Hematopoietic multipotent progenitor cell (in vitro differentiated cells): ENCODE measurements at places on chromosomes 3 and 15.

DNA sequence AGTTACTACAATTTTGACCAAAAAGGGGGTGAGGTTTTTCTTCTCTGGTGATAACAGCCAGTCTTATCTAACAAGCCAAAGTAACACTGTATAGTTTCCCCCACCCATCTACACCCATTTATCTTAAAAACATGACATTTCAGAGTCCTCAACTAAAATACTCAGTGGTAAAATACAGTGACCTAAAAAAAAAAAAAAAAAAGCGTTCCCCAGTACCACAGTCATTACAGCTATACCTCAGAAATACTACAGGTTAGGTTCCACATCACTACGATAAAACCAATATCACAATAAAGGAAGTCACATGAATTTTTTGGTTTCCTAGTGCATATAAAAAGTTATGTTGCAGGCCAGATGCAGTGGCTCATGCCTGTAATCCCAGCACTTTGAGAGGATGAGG is 13.8 kb downstream of the DENND4A start:
- DNase-seq: no peak

DNA sequence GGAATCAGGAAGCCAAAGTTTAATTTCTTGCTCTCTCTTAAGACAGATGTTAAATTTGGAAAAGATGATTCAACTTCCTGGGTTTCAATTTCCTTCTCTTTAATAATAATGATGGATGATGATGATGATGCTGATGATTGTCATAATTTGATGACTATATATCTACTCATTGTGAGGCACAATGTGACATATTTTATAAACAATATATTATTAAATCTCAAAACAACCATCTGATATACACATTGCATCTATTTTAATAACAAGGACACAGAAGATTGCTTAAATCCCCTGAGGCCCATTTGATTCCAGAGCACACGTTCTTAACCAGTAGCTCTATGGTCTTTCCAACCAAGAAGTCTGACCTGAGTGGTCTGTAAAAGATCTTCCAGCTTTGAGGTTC is 124.0 kb downstream of the CNTN6 start:
- DNase-seq: no peak

GRCh38 chr15:27714675-27715074 is 384.4 kb downstream of the OCA2 start:
- DNase-seq: no peak

DNA sequence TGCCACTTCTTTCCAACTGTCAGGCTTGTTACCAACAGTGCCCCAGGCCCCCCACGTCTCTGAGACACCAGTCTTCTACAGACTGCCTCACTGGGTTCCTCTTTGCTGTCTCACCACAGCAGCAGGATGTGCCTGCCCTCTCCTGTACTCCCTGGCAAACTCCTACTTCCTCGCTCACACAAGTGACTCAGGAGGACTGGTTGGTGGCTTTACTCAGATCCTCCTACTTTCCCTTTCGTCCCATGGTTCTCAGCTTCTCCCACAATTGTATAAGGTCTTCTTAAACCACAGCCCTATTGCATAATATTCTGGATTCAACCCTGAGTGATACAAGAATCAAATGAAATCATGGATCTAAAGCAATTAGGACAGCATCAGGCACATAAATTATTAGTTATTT is 246.6 kb upstream of the PROK2 start:
- peak; percentile 72 for DNase-seq

- DNase-seq: no peak
Observed at GRCh38 chr3:71388535-71389120, 194.9 kb downstream of the FOXP1 start.

GRCh38 chr3:178100908-178101307 is 435.3 kb upstream of the KCNMB2 start:
- no peak for DNase-seq

DNA sequence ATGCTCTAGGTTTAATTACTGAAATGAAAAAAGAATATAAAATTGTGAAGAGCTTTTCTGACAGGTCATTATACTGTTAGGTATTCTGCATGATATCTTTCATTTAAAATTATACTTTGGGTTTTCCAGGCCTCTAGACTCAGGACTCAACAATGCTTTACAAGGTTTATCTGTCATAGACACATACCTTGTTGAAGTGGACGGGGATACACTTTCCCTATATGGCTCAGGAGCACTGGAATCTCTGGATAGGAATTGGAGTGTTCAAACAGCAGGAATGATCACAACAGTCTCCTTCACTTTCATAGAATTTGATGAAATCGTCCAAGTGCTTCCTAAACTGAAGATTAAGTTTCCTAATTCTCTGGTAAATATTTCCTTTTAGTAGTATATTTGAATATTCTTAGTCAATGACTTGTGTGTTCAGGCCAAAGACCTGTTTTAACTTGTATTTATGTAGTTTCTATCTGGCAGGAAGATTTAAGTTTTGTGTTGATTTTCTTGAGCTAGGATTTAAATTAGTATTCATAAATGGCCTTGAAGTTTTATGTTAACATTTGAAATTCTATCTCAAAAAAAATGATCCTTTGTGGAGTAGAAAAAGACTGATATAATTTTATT is 106.9 kb upstream of the THSD4 start:
- no peak for DNase-seq

GRCh38 chr3:117523418-117523817 is 813.8 kb downstream of the TUSC7 start:
- no peak for DNase-seq

DNA sequence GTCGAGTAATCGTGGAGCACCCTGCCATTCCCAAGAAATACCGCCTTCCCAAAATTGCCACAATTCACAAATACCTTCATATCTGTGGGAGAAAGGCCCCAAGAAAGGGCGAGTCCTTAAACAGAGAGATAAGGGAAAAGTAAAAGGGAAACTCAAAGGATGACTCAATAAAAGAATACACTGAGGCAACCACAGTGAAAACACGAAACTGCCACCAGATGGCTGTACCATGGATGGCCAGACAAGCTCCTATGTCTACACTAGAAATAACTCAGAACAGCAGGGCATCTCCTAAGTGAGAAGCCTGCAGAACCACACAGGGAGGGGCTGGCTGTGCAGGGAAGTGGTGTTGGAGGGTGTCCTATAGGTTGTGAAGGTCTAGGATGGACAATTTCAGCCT is 25.0 kb downstream of the SRGAP3 start:
- no peak for DNase-seq

- DNase-seq: no peak
Observed at GRCh38 chr15:101105059-101105891, 146.6 kb downstream of the CHSY1 start.

GRCh38 chr15:89002281-89002761 is 85.9 kb upstream of the ABHD2 start:
- DNase-seq: no peak

- DNase-seq: no peak
Observed at GRCh38 chr3:182957676-182958266, 22.6 kb downstream of the DCUN1D1 start.

DNA sequence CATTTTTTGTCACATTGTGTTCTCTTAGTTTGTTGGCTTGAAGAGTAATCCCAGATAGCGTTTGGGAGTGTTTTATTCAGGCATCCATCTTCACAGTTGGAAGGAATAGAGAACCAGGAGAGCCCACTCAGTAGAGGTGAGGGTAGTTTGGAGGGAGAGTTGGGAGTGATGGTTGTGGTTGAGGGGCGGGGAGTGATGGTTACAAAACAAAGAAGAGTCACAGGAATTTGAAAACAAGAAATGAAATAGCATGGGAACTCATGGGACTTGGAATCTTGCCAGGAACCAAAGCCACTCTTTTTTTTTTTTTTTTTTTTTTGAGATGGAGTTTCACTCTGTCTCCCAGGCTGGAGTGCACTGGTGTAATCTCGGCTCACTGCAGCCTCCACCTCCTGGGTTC is 36.3 kb downstream of the DUT start:
- DNase-seq: no peak

GRCh38 chr15:50418041-50418583 is 6.1 kb upstream of the USP8 start:
- no peak for DNase-seq

GRCh38 chr15:45164914-45165313 is 22.9 kb downstream of the SHF start:
- DNase-seq: no peak

DNA sequence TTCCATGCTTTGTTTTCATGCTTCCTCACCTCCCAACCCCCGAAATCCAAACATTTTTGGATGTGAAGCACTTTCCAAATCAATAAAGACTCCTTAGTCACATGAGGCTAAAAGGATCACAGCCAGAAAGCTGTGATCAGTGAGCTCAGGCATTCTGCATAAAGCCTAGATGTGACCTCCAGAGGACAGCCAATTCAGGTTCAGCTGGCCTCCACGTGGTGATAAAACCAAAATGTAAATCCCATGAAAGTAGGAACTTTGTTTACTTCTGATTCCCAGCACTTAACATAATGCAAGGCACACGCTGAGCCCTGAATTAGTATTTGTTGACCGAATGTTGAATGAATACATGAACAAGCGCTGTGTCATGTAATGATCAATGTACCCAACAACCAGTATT is 249.5 kb upstream of the EOMES start:
- no peak for DNase-seq

DNA sequence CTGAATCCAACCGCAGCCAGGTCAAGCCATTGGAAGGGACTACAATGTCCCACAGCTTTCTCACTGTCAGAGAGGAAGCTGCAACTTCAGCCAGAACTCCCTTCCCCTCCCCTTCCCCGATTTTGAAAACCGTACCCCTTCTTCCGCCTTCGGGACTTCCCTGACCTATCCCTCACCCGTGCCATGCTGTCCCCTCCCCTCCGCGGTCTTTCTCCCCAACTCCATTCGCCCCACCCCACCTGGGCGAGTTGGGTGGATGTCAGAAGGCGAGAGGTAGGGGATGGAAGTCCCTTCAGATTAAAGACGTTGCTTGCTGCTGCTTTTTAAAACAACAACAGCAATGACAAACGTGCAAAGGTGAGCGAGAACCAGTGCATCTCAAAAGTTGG is 723 bp downstream of the CPNE4 start:
- DNase-seq: no peak

DNA sequence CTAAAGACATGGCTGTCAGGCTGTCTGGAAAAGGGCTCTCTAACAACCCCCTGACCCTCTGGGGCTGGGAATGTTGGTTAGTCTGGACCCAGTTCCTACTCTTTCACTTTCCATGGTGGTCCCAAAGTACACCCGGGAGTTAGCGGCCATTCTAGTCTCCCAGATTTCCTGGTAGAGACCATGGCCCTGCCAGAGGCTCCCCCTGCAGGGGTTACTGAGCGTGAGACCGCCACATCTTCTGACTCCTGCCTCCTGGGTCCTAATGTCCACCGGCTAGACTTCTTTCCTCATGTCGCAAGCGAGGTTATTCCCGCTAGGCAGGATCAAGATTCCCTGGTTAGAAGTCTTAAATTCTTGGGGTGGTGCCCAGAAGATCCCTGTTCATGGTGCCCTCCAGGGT is 540.0 kb upstream of the ROBO1 start:
- no peak for DNase-seq

DNA sequence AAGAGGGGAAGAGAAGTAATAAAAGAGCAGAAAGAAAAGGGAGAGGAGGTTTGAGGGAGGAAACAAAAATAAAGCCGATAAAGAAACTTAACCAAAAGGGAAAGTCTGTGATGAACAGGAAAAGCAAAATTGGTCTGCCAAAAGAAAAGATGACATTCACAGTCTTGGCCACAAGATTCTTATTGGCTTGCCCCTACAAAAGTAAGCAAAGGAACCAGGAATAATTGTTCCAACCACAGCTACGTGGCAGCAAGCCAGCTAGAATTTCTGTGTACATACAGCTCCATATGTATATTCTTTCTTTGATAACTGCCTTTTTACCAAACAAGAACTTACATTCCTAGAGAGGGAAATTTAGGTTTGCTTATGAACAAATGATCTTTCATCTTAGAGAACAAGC is 79.6 kb downstream of the MLH1 start:
- DNase-seq: peak; percentile 31

DNA sequence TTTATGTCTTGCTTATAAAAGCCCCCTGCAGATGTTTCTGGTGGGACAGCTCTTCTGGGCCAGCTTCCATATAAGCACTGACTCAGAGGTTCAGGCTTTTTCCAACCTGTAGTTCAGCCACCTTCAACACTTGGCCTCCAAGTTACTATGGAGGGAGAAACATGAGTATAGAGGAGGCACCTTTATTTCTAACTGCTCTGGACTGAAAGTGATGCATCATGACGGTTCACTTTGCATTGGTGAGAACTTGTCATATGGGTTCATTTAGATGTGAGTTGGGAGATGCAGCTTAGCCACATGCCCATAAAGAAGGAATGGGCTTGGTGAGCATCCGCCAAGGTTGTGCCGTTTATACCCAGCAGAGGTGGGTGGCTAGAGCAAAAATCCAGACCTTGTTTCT is 58.8 kb upstream of the CFAP161 start:
- no peak for DNase-seq

- DNase-seq: no peak
Observed at GRCh38 chr3:71974786-71975185, 189.8 kb upstream of the PROK2 start.

DNA sequence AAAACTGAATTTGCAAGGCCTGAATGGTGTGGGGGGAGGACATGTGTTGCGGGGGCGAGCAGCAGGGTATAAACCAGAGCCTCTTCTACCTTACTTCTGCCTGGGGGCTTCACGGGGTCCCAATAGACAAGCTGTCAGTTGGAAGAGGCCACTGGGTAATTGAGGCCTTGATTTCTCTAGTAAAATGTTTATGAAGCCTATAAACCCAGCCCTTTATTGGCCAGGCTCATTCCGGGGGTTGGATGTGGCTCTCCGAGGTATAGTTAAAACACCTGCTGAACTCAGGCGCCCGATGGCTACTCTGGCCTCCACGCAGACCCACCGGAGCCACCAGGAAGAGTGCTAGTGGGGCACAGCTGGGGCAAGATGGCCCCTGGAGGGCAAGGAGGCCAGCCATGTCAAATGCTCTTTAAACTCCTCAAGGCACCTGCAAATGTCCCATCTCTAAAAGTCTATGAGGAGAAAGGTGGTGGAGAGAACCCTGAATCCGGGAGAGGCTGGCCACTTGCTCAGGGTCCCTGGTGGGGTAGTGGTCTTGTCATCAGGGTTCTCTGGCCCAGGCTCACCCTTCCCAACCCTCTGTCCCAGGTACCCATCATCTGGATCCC is 34.3 kb downstream of the IGDCC3 start:
- DNase-seq: no peak

DNA sequence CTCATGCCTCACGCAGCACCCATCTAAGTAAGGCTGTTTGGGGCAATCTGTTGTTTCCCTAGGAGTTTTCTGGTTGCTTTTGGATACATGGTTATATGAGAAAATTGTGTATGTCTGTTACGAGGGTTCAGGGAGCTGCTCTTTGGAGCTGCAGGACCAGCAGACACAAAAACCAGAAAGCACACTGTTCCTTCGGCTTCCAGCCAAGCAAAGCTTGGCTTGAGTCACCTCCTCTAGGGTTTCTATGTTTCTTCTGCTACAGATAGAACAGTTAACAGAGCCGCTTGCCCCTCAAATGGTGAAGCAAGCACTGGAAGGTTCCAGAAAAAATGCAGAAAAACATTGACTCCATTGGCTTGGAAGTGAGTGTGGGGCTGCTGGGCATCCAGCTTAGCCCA is 49.2 kb upstream of the CTDSPL start:
- DNase-seq: no peak

GRCh38 chr3:148588291-148588690 is 109.4 kb upstream of the AGTR1 start:
- no peak for DNase-seq

GRCh38 chr3:87335931-87336330 is 59.5 kb upstream of the POU1F1 start:
- DNase-seq: no peak
